ENCODE measurements at places on chromosomes 12 and 14.

DNA sequence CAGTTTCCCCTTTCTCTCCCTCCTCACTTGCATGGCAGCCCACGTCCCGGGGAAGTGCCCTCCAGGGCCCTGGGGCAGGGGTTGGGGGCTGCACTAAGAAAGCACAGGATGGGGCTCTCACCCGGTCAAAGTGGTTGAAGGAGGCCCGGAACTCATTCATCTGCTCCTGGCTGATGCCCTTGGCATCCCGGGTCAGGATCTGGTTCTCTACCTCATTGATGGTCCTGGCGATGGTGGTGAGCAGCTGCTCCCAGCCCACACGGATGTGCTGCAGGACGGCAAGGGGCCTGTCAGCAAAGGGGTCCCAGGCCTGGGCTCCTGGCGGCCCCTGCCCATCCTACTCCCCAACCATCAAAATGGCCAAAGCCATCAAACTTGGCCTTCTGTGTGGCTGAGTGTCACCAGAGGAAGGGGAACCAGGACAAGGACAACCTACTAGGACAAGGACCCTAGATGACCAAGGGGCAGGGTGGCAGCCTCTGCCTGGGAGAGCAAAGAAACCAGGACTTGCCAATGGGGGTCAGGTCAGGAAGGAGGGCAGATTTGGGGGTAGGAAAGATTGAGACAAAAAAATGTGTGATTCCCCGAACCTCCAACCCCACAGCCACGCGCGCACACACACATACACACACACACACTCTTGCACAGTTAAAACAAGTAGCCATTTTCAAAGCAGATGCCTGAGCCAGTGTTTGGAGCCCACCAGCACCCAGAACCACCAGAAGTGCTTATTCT lies 87.1 kb upstream of the ZFP36L1 start:
- DNase-seq: no peak

DNA sequence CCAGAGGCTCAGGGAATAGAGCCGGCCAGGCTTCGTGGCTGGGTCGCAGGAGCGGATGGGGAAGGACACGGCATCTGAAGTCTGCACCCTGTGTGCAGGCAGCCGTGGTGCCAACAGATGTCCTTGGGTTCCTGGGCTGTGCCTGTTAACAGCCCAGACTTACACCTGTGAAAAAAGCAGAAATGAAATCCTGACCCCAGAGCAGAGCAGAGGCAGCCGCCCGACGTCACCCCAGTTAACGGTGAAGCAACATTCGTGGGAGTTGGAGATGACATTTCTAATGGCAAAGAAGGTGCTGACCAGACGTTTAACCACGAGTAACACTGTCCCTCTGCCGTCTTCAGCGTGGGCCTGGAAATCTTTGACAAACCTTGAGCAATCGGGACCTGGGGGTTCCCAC lies 200.3 kb upstream of the DIO3 start:
- no peak for DNase-seq

DNA sequence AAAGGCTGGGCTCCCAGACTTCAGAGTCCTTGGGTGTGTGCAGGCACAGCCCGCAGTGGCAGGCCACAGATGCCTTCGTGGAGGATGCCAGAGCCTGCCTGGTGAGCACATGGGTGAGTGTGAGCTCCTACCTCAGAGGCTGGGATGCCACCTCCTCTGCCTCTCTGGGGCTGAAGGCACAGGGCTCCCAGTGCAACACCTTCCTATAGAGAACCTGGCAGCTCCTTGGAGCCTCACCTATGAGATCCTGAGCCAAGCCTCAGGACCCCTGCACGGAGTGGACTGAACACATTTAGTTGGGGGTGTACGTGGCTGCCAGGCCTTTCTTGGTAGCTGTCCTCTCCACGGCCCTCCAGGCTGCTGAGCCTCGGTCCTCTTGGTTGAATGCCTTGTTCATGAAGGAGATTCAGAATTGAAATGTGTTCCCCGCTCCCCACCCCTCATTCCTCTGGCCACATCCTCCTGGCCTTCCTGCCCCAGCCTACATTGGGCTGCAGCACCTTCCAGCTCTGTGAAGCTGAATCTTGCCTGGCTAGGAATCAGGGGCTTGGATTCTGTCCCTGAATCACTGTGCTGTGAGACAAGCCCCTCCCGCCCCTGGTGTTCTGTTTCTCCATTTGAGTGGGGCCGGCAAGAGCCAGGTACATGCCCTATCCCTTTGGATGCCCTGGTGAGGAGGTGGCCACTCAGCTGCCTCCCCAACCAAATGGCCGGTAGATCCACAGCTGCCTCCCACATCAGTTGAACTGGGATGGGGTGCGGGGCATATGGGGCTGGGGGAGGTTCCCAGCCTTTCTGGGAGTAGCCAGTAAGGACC lies 38.7 kb upstream of the TRAF3 start:
- DNase-seq: no peak

DNA sequence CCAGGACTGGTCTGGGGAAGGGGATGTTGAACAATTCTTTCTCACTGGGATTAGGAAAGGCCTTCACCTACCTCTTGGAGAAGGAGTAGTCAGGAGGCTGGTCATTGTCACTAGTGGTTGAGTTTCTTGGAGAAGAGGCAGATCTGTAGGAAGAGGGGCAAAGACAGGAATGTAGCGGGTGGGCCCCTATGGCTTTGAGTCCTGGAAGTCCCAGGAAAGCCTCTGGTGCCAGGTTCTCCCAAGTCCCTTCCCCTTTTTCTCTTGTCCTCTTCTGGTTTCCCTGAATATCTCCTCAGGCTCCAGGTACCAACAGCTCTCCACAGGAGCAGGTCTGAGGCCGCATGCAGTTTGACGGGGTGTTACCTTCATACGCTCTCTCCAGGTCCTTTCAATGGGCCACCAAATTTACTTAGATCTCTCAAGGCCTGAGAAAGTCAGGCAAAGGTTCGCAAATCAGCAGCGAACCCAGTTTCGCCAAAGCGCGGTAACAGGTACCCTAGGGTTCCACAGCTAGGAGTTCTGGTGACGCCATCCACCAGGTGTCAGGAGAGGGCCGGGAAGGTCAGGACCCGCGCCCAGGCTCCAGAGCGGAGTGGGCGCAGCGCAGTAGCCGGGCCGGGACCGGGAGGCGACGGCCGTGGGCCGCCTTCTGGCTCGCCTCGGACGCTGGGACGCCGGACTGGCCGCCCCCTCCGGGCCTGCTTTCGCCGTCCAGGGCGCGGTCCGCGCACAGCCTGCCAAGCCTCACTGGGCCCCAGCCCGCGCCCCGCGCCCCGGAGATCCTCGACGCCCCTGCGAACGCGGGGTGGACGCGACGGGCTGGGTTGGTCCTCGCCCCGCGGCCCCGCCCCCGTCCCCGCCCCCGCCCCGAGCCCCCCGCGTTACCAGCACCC lies 795 bp downstream of the SMAGP start:
- peak; percentile 58 for DNase-seq

DNA sequence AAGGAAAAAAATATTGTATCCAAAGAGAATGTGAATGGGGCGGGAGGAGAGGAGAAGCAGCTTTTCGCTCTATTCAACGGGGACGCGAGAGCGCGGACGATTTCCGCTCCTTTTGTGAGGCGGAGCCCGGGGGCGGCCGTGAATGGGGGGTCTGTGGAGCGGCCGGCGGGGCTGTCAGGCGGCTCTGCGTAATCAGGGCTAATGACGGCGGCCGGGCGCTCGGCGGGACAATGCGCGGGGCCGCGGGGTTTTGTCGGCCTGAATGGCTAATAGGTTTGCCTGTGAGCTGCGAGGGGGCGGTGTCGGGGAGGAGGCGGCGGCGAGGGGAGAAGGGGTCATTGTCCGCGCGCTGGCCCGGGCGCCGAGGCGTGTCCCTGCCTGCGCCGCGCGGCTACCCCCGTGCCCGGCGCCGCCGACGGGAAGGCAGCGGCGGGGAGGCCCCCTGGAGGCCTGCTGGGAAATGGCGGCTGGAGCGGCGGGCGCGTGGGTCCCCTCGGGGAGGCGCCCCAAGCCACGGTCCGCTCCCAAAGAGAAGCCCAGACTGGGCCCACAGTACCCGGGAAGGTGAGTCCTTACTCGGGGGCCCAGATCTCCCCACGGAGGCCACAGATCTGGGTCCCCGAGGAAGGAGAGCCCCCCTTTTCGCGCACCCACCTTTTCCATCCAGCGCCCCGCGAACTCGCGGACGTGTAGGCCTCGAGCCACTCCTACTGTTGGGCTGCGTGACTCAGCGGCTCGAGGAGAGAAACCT lies 6.0 kb downstream of the SIX6 start:
- no peak for DNase-seq

DNA sequence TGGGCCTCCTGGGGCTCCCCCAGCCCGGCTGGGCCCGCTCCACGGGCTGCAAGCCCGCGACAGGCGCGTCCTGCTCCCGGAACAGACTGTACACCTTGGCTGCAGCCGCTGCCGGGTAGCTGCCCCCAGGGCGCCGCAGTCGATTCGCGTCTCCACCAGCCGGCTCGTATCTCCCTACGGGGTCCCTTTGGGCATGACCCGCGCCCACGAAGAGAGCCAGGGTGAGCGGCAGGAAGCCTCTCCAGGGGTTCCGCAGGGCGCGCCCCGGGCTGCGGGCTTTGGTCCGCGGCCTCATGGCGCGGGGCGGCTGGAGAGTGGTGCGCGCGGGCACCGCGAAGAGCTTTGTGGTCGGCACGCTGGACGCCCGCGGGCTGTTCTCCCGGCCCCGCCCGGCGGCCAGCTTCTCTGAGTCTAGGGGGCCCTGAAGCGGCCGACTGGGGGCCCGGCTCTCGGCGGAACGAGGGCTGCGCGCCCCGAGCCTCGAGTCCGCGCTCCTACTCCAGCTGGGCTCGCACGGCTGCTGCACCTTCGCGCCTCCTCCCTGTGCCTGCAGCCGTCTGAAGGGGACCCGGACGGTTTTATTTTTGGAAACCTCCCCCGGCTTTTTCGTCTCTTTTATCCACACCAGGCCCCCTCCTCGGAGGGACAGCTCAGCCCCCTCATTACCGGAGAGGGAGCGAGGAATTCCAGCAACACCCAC lies at the start of gene LTBP2:
Gene LTBP2, minus strand, starts transcription at position 588 of the 700 bp plus-strand sequence. Its CDS starts 293 bp downstream, at position 295.
- peak; percentile 14 for DNase-seq

DNA sequence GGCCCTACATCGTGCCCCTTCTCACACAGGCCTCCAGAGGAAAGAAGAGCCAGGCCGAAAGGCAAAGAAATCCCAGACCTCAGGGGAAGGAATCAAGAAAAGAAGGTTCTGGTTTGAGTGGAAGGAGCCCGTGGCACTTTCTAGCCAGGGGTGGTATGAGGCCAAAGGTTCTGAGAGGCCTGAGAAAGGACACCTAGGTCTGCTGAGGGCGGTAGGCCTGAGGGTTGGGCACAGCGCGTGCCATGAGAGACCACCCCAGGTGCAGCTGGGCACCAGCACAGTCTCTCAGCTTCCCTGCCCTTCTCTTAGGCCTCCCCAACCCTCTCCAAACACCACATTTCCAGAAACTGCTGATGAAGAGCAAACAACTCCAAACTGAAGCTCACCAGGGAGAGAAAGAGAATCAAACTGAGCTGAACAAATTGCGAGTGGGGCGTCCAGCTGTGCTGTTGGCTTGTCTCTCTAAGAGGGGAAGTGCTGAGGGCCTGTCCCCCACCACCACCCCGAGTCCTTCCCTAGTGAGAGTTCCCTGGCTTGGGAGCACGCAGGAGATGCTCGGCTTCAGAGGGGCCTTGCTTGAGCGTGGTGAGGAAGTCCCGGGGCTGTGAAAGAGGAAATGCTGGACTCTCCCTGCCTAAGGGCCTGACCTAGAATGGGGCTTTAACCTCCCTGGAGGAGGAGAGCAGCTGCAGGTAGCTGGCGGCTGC lies 184.8 kb downstream of the ZFP36L1 start:
- no peak for DNase-seq

DNA sequence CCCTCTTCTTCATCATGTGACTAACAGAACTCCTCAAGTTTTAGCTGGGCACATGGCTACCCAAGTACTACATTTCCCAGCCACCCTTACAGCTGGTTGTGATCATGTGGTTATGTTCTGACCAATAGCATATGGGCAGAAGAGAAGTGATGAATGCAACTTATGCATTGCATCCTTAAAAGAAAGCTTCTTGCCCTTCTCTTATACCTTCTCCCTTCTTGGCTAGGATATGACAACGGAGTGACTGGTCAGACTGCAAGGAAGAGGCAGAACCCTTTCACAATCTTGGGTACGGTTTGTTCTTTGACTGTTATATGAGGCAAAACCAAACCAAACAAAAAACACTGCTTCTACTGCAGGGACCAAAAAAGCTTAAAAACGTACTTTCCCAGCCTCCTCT lies 66.5 kb upstream of the MAX start:
- DNase-seq: no peak

- DNase-seq: no peak
Measured at GRCh38 chr12:113200021-113200797, 14.7 kb downstream of the RITA1 start.

GRCh38 chr14:96519970-96520369 lies 17.8 kb downstream of the PAPOLA start:
- no peak for DNase-seq

DNA sequence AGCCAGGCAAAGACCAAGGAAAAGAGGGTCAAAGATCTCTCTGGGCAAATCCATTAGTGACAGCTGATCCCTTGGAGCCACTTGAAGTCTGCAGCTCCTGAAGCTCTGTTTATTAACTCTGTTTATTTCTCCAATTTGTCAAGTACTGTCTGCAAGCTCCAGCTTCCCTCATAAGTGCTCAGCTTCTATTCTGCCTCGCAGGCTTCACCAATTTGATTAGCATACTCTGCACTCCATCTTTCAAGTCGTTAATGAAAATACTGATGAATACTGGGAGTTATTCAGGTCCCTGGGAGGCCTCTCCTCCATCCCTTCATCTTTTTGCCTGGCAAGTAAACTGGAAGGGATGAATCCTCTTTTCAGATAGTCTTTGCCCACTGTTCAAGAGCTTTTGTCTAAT lies 54.3 kb downstream of the TTC9 start:
- DNase-seq: no peak

DNA sequence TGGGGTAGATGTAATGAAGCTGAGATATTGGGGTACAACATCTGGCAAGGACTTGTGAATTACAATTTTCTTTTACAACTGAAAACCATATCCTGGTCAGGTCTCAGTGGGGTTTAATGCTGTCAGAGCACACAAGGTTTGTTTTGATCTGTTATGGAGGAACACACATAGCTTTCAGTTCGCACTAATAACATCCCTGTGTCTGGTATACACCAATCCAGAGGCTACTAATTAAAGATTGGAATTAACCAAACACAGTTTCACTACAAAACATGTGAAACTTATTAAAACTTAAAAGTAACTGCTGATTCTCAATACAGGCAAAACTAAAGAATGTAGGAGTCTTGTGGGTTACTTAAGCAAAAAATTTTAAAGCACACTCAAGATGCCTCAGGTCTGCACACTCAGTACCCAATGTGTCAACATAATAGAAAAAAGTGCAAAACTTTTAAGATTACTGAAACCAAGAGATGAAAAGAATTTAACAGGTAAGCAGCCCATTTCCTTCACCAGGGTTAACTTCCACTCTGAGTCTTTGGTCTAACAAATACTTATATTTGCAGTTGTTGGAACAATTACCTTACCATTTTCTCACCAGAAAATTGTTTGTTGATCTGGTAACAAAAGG lies 77.4 kb downstream of the LLPH start:
- no peak for DNase-seq

DNA sequence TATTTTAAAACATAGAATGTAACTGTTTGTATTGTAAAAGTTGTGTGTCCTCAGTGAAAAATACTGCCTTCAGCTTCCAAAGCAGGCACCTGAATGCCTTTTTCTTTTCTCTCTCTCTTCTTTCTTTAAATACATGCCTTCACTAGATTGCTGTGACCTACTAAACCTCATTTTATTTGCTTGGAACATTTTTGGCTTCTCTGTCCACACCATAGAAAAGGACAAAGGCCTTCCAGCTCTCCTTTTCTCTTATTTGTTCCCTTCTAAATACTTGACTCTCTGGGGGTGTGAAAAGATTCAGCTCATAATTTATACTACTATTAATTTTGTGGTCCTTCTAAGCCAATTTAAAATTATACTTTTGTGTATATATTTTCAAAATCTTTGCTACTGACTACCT lies 38.4 kb downstream of the PPM1A start:
- no peak for DNase-seq

Data from stimulated activated CD4-positive, alpha-beta T cell treated with anti-CD3 and anti-CD28 coated beads, Interleukin-4, amount 100 ng/mL, for 4 hours (primary cell).